ENCODE measurements at places on chromosomes 3 and 15. TPM values are rescaled to one million over a fixed set of nuclear protein-coding genes. Genes with fewer than 3 reads are reported as not detected.

ZNF280D gene
- 30.3 TPM for total RNA-seq

GP5 gene
- 3.3 TPM for total RNA-seq

INKA1 gene
- 0.85 TPM for total RNA-seq

GRCh38 chr15:99455789-99456160, 110.0 kb upstream of the MEF2A start:
- peaks cover 33% of the 10 kb centered on the region for H3K4me1 ChIP-seq
- no peaks in the 10 kb centered on the region for H3K36me3 ChIP-seq
- H3K27me3 ChIP-seq, result no peaks in the 10 kb centered on the region
- DNase-seq, result no peak
- H3K4me3 ChIP-seq, result no peak overlapping the region
- no peak overlapping the region for H3K27ac ChIP-seq

- peaks cover 22% of the 10 kb centered on the region for H3K4me1 ChIP-seq
- DNase-seq, result no peak
Measured at GRCh38 chr15:40327457-40327856, 4.0 kb downstream of the INAFM2 start.

DNA sequence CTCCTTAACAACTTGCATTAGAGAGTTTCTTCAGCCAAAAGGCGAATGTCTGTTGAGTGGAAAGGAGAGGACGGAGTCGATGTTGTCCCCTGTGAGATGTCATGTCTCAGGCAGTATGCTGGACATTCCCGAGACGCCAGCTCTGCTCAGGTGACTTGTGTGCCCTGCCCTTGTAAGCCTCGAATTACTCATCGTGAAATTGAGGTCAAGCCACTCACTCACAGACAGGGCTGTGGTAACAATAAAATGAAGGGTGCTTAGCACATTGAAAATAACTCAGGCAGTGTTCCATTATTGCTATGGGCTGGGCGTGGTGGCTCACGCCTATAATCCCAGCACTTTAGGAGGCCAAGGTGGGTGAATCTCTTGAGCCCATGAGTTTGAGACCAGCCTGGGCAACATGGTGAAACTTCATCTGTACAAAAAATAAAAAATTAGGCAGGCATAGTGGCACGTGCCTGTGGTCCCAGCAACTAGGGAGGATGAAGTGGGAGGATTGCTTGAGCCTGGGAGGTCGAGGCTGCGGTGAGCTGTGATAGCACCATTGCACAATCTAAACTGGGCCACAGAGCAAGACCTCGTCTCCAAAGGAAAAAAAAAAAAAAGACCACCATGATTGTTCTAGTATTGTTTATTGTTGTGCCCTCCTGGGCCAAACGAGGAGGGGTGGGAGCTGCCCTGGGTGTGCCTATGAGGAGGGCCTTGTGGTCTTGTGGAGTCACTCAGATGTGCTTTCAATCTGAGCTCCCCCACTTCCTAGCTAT, 214.4 kb downstream of the THSD4 start:
- no peak overlapping the region for H3K27ac ChIP-seq
- no peak overlapping the region for H3K4me3 ChIP-seq
- no peak for DNase-seq

DNA sequence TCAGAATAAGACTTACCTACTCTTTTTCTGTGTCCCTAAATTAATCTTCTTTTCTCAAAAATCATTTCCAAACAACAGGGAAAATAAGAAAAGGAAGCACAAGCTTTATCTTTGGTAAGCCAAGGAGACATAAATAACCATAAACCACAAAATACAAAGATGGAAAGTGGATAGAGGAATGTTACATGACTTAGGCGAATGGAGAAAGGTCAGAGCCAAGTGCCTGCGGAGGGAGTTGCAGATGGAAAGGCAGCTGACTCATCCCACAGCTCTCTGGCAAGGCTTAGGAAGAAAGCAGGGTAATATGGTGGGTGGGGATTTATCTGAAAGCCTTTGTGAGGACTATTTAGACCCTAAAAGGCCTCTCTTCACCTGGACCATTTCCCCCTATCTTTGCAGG, 72.8 kb downstream of the GALK2 start:
- H3K4me1 ChIP-seq, result no peaks in the 10 kb centered on the region
- DNase-seq, result no peak
- no peak overlapping the region for H3K27ac ChIP-seq
- H3K27me3 ChIP-seq, result no peaks in the 10 kb centered on the region

DNA sequence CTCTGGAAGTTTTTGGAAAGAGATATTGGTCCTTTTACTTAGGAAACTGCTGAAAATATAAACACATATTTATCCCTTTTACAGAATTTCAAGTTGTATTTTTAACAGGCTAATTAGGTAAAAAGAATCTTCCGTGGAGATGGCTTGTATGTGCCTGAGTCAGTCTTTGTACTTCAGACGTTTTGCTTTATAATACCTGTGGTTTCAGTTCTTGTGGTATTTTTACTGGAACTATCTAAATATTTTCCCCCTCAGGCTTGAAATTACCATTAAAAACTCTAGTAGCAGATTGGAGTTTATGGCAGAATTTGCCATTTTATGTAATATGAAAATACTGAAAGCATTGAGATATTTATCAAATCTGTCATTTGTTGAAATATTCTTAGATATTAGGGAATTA, 151.6 kb upstream of the CGNL1 start:
- DNase-seq, result no peak
- no peaks in the 10 kb centered on the region for H3K27me3 ChIP-seq
- H3K36me3 ChIP-seq, result no peaks in the 10 kb centered on the region
- H3K4me3 ChIP-seq, result no peak overlapping the region
- H3K27ac ChIP-seq, result no peak overlapping the region

GRCh38 chr3:159082519-159082918, 280.7 kb downstream of the MFSD1 start:
- H3K36me3 ChIP-seq, result no peaks in the 10 kb centered on the region
- no peaks in the 10 kb centered on the region for H3K27me3 ChIP-seq
- H3K27ac ChIP-seq, result no peak overlapping the region
- no peaks in the 10 kb centered on the region for H3K4me1 ChIP-seq
- no peak for DNase-seq
- H3K4me3 ChIP-seq, result no peak overlapping the region

GRCh38 chr3:58388550-58389091, 45.0 kb downstream of the PDHB start:
- H3K27ac ChIP-seq, result no peak overlapping the region
- H3K36me3 ChIP-seq, result peaks cover 5% of the 10 kb centered on the region
- H3K27me3 ChIP-seq, result no peaks in the 10 kb centered on the region
- DNase-seq, result no peak
- H3K4me3 ChIP-seq, result no peak overlapping the region

Data from CD4-positive, alpha-beta T cell (primary cell).